ENCODE measurements at places on chromosomes 16 and 17.

DNA sequence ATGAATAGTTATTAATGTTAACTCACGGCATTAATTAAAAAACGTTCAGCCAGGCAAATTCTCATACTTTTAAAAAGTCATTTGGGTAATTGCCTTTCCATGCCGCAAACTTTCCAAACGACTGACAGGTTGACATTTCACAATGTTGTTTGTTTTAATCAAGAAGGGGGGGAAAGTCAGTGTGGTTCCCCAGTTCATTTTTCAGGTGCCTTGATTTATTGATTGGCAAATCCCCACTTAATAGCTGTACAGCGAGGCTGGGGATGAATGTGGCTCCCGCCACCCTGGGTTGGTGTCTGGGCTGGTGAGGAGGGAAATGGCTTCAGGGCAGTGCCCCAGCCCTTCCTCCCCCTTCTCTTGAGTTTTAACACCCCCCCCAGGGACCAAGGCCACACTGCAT is 318.0 kb downstream of the SOX9 start:
- DNase-seq: no peak

DNA sequence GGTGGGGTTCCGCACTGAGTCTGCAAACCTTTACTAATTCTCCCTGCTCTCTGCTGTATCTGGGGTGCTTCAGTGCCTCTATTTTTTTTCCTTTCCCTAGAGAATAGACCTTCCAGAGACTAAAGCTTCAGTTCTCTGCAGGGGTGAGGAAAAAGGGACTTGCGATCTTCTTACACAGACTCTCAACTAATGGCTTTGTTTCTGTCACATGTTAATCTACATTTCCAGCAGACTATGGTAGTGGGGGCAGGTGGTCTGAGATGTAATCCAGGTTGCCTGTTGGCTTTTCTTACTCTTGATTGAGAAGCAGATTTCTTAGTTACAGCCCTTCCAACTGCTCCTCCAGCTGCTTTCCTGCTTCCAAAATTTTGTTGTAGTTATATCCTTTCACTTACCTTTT is 229.0 kb upstream of the NLRP1 start:
- no peak for DNase-seq

DNA sequence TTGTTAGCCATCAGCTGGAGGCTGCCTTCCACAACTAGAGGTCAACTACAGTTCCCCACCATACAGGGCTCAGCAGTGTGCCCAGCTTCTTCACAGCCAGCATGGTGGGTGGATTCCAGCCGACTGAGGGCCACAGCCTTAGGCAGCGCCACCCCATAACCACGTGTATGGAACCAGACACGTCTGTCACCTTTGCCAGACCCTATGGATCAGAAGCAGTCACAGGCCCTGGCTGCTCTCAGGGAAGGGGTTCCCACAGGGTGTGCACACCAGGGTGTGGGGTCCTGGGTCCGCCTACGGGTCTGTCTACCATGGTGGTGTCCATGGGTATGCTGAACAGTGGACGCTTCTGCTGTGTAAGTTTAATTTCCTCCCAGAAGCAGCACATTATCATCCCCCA is 265.0 kb upstream of the FOXF1 start:
- DNase-seq: no peak

- DNase-seq: no peak
Measured at GRCh38 chr17:68847711-68848110, 107.5 kb downstream of the ABCA8 start.

- DNase-seq: no peak
Measured at GRCh38 chr16:88716601-88717001, 10.3 kb downstream of the CTU2 start.

DNA sequence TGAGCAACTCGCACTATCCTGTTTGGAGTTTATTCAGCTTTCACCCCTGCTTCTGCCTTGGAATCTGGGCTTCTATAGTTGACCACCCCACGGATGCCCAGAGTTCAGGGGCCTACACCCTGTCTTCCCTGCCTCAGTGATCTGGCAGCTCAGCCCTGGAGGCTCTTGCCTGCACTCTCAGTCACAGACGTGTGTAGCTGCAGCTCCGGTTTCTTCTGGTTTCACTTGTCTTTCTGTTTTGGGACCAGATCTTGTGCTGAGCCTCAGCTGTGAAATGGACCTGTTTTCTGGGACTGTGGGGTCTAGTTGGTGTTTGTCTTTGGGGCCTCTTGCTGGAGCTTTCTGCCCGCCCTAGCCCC is 5.8 kb downstream of the GPT2 start:
- no peak for DNase-seq

DNA sequence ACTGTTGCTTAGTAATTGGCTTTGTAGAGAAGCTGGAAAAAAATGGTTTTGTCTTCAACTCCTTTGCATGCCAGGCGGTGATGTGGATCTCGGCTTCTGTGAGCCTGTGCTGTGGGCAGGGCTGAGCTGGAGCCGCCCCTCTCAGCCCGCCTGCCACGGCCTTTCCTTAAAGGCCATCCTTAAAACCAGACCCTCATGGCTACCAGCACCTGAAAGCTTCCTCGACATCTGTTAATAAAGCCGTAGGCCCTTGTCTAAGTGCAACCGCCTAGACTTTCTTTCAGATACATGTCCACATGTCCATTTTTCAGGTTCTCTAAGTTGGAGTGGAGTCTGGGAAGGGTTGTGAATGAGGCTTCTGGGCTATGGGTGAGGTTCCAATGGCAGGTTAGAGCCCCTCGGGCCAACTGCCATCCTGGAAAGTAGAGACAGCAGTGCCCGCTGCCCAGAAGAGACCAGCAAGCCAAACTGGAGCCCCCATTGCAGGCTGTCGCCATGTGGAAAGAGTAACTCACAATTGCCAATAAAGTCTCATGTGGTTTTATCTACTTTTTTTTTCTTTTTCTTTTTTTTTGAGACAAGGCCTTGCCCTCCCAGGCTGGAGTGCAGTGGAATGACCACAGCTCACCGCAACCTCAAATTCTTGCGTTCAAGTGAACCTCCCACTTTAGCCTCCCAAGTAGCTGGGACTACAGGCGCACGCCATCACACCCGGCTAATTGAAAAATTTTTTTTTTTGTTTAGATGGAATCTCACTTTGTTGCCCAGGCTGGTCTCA is 6.2 kb upstream of the TMEM235 start:
- no peak for DNase-seq

GRCh38 chr16:82658796-82659195 is 32.0 kb downstream of the CDH13 start:
- no peak for DNase-seq

DNA sequence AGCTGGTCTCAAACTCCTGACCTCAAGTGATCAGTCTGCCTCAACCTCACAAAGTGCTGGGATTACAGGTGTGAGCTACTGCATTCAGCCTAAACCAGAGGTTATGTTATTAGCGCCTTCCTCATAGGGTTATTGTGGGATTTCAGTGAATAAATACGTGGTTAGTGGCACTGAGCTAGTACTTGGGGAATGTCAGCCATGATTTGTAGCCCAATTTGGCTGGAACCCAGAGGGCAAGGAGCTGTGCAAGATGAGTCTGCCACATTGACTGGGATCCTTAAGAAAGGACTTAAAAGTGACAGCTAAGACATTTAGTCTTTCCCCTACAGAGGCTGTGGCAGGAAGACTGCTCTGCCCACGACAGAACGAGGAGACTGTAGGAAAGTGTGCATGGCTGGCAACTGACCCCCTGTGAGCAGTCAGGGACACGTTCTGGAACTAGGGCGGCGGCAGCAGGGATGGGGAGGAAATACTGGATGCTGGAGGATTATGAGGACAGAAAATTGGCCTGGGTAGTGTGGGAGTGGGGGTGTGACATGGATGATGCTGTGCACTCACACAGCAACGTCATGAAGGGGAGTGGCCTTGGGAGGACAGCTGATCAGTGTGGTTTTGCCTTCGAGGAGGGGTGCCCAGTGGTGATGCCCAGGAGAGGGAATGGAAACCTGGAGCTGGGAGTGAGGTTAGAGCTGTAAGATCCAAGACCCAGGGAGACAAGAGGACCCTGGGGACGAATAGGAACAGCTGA is 14.6 kb downstream of the ATP5PD start:
- peak; percentile 83 for DNase-seq

DNA sequence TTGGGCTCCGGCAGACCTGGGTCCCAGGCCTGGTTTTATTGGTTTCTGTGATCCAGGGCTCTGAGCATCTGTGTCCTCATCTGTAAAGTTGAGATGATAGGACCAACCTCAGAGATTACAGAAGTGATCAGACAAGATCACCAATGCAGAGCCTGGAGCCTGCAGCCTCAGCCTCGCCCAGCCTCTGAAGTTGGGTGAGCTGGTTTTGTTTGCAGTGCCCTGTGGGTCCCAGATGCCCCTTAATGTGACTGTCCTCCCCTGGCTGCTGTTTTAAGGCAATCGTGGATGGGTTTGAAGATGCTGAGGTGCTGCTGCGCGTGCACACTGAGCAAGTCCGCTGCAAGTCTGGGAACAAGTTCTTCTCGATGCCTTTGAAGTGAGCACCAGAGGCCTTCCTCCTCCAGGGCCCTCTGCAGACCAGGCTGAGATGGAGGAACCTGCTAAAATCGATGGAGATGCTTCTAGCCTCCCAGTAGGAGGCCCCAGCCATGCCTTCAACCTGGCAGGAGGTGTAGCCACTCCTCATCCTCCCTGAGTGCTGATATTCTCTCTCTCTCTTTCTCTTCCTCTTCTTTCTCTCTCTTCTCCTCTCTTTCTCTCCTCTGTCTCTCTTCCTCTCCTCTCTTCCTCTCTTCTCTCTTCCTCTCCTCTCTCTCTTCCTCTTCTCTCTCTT is 5.6 kb upstream of the MMP15 start:
- DNase-seq: no peak

DNA sequence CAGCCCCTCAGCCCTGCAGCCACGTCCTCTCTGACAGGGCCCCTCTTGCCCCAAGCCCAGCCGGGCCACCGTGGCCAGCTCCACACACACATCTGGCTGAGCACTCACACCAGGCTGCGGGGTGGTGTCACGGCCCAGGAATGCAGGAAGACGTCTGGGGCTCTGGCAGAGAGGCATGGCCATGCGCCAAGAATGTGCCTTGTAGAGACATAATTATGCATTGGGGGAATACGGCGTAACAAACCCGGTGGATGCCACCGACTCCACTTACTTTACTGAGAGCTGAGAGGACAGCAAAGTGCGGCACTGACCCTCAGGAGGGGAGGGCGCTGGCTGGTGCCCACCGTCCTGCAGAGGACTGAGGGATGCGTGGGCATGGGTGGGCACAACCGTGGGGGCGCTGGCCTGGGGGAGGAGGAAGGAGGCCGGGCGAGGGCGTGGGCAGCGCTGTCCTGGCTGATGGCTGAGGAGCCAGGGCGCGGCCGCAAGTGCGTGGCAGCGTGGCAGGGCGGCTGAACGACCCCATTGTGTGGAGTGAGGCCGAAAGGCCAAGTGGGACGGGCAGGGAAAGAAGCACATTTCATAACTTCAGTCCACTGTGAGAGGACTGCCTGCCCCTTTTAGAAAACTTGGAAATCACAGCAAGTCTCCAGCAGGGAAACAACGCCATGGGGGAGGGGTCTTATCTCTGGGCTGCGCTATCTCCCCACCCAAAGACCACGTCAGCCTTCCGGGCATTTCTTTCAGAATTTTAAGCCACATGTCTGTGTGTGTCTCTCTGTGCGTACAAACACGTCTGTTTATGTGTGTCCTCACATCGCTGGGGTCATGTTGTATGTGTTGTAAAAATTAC is 30.6 kb downstream of the METRNL start:
- DNase-seq: no peak

DNA sequence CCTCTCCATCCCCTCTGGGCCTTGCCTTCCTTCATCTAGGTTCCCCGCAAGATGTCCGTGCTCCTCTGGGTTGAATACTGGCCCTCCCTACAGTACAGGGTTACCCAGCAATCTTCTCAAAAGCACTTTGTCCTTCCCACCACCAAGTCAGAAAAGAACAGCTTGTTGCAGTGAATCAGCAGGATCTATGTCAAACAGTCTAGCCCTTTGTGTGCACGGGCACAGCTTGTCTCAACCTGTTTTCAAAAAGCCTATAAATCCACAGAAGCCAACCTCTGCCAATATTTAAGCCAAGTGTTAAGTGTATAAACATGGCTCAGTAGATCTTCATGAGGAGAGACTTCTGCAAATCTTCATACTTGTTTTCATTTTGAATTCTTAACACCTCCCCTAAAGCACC is 25.2 kb downstream of the C17orf67 start:
- DNase-seq: no peak

- DNase-seq: no peak
Measured at GRCh38 chr17:27807567-27808470, 7.5 kb upstream of the NOS2 start.

DNA sequence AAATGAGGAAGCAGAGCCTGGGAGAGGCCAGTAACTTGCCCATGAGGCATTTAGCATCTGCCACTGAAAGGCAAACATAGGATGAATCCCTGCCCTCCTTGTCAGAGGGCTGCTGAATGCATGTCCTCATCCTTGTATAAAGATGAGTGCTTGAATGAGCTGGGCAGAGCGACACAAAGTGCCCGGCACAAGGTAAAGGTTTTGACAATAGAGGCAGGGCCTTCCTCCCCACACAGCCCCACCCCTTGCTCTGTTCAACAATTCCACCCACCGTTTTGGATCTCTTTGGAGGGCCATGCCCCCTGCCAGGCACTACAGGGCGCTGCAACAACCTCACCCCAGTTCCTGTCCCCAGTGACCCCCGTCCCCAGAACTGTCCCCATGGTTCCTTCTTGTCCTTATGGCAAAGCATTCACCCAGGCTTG is 1.4 kb upstream of the KRT19 start:
- no peak for DNase-seq

DNA sequence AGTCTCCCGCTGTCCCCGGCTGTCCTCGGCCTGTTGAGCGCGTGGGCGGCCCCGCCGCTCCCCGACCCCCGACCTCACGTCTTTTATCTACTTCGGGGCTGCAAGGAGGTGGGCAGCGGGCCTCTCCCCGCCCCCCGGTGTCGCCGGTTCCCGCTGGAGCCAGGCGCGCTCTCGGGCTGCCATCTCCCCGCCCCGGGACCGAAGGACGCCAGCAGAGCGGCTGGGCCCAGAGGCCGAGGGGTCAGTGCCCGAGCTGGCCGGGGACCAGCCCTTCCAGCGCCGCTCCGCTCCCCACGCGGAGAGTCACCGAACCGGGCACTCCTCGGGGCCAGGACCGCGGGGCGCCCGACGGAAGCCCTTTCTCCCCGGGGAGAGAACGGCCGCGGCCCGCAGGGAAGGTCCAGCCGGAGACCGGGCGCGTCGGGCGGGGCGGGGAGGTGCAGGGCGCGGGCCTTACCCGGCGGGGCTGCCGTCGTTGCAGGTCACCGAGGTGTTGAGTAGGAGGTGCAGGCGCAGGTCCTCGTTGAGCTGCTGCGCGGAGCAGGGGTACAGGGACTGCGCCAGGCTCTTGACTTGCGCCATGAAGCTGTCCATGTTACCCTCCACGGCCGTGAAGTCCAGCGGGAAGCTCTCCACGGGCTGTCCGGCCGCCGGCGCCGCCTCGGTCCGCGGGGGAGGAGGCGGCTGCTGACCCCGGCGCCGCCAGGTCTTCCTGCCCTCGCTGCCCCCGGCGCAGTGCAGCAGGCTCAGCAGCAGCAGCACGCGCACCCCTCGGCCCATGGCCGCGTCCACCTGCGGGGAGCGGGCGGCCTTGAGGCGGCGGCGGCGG is 643 bp downstream of the NOTUM start:
- no peak for DNase-seq

DNA sequence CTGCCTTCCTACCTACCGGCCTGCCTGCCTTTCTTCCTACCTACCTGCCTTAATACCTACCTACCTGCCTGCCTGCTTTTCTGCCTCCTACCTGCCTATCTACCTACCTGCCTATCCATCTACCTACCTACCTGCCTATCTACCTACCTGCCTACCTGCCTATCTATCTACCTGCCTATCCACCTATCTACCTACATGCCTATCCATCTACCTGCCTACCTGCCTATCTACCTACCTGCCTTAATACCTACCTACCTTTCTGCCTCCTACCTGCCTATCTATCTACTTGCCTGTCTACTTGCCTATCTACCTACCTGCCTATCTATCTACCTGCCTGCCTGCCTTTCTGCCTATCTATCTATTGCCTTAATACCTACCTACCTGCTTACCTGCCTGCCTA is 383.8 kb upstream of the PSMD7 start:
- no peak for DNase-seq
